ENCODE measurements at places on chromosomes 12 and 14.

GRCh38 chr12:105611340-105611739 is 280.8 kb downstream of the C12orf75 start:
- DNase-seq = no peak

DNA sequence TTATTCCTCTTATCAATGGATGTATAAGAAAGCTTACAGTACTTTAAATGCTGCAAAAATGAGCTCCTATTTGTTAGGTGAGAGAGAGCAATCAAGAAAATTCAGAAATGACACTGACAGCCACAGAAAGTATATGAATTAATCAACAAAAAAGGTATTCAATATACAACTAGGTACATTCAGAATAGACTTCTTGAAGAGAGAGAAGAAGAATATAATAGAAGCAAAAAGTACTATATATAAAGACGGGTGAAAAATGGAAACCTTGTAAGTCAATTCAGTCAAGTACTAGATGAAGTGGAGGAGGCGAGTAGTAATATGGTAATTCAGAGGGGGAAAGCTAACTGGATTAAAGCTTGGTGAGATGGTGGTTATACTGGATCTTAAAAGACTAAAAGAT is 74.3 kb downstream of the HEATR5A start:
- DNase-seq = no peak

DNA sequence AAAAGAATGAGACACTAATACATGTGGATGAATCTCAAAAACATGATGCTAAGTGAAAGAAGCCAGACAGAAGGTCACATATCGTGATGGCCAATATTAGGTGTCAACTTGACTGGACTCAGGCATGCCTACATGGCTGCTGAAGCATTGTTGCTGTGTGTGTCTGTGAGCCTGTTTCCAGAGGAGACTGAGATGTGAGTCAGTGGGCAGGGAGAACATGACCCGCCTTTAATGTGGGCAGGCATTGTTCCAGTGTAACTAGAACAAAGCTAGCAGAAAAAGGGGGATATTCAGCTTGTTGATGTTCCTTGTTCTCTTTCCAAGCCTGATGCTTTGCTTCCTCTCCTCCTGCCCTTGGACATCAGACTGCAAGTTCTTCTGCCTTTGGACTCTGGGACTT is 47.6 kb downstream of the DCAF5 start:
- no peak for DNase-seq

GRCh38 chr12:125276567-125276966 is 211.3 kb downstream of the AACS start:
- DNase-seq = no peak

GRCh38 chr14:105471297-105471821 is 3.3 kb upstream of the CRIP2 start:
- no peak for DNase-seq

DNA sequence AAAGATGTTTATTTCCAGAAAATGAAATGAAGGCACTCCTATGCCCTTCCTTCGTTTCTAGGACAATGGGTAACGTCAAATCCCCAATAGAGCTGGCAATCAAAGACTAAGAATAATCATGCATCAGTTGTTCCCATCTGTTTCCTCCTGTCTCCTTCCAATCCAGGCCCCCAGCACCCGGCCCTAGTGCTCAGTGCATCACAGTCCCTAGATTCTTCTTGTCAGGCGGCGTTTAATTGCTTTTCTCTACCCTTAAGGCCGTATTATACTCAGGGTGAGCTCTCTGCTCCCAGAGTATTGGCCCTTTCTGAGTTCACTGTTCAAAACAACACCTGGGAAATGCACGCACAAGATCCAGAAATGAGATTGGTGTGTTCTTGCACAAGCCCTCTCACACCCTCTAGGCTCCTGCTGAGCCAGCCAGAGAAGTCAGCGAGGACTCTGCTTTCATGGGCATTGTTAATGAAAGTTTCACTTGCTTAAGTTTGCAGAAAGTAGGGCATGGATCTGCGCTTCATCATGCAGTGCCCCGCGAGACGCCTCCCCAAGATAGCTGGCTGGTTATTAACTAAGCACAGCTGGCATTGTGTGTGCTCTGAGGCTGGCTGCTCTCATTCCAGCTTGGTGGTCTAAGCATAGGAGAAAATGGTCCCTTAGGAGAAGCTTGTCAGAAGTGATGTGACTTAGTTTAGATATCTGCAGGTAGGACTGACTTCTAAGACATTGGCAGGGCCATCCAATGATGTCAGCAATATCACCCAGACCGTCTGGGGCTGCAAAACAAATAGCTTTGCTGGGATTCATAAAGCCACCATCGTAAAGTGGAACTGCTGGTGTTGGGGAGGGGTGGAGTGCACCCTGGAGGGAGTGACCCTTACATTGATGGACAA is 28.7 kb downstream of the CRACR2A start:
- DNase-seq = no peak

DNA sequence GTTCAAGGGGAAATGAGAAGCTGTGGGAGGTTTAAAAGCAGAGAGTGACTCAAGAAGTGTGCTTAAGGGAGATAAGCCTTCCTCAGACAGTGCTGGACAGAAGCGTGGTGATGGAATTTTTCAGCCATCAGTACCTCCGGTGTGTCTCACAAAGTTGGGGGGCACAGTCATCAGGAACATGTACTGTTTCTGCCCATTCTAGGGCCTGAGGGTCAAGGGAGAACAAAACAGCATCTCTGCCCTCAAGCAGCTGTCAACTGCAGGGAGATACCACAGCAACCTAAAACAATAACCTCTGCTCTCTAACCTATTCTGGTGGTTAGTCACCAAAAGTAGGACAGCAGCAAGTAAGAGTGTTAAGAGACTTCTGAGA is 2.0 kb upstream of the STON2 start:
- no peak for DNase-seq

GRCh38 chr12:124673801-124674617 is 106.6 kb upstream of the NCOR2 start:
- no peak for DNase-seq

GRCh38 chr14:53346988-53347387 is 193.9 kb upstream of the DDHD1 start:
- no peak for DNase-seq

GRCh38 chr12:48486679-48487078 is 4.4 kb downstream of the C12orf54 start:
- no peak for DNase-seq

- no peak for DNase-seq
These were observed 37.8 kb downstream of the MYO1H start for GRCh38 chr12:109385339-109386058.

DNA sequence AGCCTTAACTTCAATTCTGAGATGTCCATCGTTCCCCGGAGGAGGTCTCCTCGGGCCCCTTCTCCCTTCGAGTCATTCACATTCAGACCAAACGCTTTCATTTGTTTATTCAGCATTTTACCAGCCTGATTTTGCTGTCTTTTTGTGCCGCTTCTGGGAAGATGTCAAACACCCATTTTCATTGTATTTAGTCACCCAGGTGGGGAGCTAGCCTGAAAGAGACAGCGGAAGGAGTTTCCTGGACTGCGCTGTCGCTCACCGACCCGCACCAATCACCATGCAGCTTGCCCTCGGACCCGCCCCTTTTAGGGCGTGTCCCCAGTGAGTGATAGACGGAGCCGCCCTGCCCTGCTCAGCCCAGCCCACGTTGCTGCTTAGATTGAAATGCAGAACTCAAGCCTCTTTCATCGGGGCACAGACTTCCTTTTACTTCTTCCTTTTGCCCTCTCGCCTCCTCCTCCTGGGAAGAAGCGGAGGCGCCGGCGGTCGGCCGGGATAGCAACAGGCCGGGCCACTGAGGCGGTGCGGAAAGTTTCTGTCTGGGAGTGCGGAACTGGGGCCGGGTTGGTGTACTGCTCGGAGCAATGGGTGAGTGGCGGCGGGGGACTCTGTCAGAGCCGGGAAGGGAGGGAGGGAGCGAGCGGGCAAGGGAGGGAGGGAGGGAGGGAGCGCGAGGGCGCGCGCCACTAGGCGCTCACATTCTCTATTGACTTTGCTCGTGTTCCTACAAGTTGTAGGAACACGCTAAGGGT is at the start of gene PAX9:
Gene PAX9, plus strand, starts transcription at position 355 of the 752 bp plus-strand sequence. Its CDS starts 230 bp downstream, at position 585.
- DNase-seq = no peak

DNA sequence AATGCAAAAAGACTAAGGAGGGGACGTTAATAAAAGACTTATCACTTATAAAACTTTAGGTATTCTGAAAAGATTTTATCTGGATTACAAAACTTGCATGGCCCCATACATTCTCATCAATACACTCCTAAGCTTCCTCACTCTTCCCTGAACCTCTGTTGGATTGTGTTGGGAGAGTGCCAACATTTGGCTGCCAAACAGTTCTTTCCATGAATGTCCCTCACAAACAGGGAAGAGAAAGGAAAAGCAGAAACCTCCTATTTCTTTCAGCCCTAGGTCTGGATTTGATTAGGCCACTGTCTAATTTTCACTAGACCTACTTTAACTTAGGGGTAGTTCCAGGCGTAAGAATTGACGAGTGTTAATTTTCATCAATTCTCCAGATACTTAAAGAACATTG is 11.7 kb downstream of the PTHLH start:
- DNase-seq = no peak

DNA sequence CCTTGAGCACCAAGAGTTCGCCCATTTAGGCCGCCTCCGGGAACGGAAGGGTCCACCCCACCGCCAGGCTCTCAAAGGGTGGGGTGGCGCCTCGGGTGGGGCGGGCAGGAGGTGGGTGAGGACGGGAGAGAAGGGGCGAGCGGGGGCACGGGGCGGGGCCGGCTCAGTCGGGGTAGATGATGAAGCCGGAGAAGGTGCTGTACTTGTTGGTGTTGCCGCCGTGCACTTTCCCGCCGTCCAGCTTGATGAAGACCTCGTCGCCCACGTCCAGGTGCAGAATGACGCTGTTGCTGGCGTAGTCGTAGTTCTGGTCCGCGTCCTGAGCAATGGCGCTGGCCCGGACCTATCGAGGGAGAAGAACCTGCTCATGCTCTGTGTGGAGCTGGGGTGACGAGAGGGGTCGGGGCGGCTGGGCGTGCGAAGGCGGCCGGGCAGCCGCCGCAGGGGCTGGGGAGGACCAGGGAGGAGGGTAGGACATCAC is 4.1 kb downstream of the C1QL4 start:
- no peak for DNase-seq

DNA sequence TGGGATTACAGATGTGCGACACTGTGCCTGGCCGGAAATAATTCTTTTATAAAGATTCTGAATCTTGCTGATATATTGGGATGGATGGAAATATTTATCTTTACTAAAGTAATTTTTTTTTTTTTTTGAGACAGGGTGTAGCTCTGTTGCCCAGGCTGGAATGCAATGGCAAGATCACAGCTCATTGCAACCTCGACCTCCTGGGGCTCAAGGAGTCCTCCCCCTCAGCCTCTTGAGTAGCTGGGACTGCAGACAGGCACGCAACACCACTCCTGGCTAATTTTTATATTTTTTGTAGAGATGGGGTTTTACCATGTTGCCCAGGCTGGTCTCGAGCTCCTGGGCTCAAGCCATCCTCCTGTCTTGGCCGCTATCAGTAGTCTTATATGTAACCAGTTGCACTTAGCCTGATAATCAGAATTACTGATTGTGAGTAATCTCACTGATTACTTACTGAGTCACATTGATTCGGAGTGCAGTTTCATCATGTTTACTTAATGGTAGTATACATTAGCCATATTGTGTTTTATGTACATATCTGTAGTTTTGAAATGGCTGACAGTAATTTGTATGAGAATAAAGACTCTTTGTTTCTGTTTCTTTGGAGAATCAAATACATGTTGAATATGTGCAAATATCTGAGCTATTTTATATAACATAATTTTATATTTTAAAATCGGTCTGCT is 50.4 kb upstream of the LRTM2 start:
- DNase-seq = no peak

GRCh38 chr14:39381366-39381765 is 50.9 kb downstream of the FBXO33 start:
- DNase-seq = no peak

DNA sequence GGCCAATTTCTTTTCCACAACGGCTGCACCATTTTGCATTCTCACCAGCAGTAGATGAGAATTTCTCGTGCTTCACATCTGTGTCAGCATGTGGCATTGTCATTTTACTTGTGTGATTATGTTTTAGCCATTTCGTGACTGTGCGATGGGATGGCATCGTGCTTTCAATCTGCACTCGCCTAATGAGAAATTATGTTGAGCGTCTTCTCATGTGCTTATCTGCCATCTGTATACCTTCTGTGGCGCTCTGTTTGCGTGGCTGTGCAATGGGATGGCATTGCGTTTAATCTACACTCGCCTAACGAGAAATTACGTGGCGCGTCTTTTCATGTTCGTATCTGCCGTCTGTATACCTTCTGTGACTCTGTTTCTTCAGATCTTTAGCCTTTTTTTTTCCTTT is 14.9 kb upstream of the GPR132 start:
- no peak for DNase-seq

- no peak for DNase-seq
These were observed 11.2 kb downstream of the LLPH start for GRCh38 chr12:66119229-66119869.

GRCh38 chr12:10668526-10668925 is 5.3 kb downstream of the STYK1 start:
- DNase-seq = no peak

- peak; percentile 78 for DNase-seq
These were observed 3.2 kb downstream of the THTPA start for GRCh38 chr14:23559010-23559925.

GRCh38 chr12:94722664-94723063 is 72.3 kb upstream of the TMCC3 start:
- no peak for DNase-seq

DNA sequence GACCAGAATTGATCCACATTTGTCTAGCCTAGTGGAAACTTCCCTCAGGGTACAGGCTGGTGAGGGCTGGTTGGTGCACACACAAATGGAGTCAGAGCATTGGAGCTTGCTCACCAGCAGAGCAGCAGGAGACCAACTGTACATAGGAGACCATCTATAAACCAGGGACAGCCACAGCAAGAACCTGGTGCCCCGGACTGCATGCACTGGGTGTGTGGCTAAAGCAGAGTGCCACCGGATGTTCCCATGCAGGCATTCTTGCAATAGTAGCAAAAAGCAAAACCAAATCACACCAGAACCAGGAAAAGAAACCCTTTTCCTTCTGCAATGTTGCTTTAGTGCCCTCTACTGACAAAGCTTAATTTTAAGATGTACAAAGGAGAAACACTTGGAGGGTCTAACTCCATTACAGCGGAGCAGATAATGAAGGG is 136.4 kb downstream of the MDGA2 start:
- DNase-seq = no peak

GRCh38 chr12:3920351-3921150 is 47.4 kb upstream of the PARP11 start:
- DNase-seq = no peak

- DNase-seq = no peak
These were observed 272.6 kb downstream of the PRKD1 start for GRCh38 chr14:29654901-29655550.
